Activated T-helper 1 cell treated with anti-CD3 and anti-CD28 coated beads, Interleukin-2, amount 50 U/mL, for 16 hours (primary cell): ENCODE measurements at places on chromosomes 1 and 21.

GRCh38 chr1:8723010-8723409 is 94.4 kb downstream of the RERE start:
- DNase-seq: no peak

DNA sequence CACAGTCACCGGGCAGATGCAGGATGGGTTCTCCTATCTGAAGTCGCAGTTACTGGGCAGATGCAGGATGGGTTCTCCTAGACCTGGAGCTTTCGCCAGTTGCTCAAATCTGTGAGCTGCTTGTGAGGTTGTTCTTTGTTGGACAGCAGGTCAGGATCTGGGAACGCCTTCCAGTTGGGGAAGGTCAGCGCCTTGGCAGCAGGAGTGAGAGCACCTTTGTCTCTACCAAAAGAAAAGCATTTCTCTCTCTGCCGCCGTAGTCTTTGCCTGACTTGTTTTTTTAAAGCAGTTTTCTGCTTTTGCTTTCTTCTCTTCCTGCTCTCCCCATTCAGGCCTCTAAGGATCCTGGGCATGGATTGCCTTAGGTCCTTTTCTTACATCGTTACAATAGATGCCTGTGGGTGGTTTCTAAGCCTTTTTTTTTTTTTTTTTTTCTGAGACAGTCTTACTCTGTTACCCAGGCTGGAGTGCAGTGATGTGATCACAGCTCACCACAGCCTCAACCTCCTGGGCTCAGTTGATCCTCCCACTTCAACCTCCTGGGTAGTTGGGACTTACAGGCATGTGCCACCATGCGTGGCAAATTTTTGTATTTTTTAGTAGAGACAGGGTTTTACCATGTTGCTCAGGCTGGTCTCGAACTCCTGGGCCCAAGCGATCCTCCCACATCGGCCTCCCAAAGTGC is 15.7 kb downstream of the PEX14 start:
- DNase-seq: no peak

GRCh38 chr1:36984026-36984425 is 50.3 kb downstream of the GRIK3 start:
- DNase-seq: no peak

DNA sequence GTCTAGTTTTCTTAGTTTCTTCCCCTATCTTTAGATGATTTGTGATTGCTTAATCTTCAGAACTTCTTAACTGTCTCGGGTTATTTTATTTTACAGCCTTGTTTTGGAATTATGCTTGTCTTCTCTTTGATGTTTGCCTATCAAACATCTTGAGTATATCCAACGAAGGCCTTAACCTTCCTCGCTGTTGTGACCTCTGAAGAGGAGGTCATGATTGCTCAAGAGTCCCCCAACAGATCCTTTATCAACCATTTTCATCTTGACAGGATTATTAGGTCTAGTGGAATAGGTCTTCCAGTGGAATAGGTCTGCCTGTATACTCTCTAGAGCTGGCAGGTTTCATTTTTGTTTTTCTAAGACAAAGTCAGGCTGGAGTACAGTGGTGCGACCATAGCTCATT is 45.7 kb downstream of the UBE4B start:
- DNase-seq: no peak

DNA sequence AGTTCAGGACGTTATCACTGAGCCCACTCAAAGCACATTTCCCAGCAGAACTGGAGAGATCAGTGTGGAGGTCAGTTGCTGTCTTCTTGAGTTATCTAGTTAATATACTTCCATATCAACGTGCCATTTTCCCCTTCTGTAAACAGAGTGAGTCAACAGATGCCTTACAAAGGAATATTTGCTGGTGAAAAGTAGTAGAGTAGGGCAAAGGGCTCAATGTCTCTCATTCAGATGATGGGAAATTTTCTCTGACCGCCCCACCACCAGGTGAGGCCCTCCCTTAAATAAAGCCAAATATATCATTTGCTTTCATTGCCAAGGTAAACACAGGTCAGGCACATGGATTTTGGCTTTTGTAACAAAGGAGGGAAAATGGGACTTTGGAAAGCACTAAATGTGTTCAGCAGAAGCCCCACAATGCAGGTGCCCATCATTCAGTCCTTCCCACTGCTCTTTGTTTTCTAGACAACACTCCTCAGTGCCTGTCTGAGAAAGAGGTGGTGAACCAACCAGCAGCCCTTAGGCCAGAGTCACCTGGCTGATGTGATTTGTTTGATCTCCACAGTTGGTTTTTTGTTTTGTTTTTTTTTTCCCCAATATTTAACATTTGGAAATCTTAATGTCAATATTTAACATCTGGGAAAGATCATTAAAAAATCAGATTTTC is 40.5 kb upstream of the SAMD13 start:
- no peak for DNase-seq

DNA sequence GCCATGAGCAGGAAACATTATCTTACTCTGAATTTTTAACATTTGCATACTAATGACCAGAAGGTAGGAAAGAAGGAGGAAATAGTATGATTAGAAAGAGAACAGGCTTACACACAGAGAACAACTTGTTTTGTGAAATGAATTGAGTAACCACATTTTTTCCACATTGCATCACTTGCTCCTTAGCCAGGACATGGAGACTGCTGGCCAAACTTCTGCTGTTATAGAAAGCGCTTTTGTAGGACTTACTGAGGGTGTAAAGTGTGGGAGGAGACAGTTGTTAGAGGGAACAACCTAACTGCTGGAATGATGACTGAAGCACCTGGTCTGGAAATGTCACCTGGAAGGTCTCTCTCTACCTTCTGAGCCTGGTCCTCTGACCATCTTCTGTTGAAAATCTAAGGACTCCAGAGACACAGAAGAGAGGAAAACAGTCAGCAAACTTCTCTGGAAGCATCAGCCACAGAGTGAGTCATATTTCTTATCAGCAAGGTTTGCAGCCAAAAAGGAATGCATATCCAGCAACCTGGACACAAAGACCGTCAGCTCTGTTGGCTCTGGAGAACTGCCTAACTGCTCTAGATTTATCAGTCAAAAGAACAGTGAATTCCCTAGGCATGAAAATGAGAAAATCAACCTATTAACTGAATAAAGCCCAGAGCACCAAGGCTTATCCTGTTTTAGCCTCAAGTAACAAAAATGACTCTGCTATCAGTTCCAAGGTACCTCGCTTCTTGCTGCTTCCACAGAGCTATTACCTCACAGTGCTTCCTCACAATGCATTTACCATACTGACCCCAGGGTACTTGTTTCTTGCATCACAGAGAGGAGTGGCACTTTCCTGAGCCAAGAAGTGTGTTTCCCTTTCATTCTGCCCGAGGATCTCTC is 88.0 kb upstream of the SLFNL1 start:
- DNase-seq: no peak

- DNase-seq: no peak
Measured at GRCh38 chr1:171298696-171299095, 15.3 kb upstream of the FMO4 start.

- DNase-seq: no peak
Measured at GRCh38 chr1:10917513-10918454, 94.7 kb upstream of the TARDBP start.

GRCh38 chr21:39088831-39089380 is 94.3 kb downstream of the PSMG1 start:
- DNase-seq: no peak

DNA sequence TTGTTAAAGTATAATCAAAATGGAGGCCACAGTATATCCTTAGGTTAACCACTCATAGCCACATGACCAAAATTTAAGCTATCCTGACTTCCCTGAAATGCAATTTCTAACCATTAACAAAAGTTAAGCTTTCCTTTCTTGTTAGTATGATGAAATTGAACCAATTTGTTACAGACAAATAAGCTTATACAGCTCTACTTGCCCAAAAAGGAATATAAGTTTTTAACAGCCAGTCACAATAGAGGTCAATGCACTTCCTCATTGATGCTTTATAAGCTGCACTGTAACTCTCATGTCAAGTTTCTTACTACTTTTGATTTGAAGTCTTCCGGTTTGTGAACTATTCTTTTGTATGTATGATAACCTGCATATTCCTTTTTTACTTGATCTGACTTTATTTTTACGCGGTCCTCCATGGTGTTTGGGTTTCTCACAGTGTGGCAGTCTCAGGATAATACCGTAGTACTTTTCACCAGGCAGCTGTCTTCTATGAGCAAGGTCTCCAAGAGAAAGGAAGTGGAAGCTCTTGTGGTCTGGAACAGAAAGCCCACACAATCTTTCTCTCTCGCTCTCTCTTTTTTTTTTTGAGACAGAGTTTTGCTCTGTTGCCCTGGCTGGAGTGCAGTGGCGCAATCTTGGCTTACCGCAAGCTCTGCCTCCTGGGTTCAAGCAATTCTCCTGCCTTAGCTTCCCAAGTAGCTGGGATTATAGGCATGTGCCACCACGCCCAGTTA is 331.6 kb downstream of the SRGAP2C start:
- DNase-seq: no peak

DNA sequence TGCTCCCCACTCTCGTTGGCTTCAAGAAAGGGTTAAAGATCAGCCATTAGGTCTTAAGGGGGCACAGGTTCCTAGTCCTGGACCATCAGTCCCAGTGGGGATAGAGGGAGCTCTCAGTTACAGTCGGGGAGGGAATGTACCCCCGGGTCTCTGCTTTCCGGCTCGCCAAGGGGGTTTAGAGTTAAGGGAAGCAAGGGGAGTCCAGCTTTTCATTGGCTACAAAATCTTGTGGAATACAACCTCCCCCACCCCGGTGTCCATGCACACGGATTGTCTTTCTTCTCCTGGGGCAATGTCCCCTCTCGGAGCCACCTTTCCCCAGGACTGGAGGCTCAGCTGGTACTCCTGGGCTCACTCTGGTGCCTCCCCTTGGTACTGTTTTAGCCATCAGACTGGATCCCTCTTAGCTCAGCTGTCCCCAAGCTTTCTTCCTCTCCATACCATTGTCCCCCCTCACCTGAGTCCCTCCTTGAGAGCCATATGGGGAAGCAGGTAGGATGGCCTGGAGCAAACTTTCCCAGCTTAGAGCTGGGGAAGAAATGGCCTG is at the start of gene A3GALT2:
A3GALT2 (minus strand) TSS at position 480 of the 547 bp plus-strand sequence; CDS start at position 480, 0 bp downstream.
- no peak for DNase-seq

- no peak for DNase-seq
Measured at GRCh38 chr1:23817633-23818032, 7.6 kb downstream of the HMGCL start.

DNA sequence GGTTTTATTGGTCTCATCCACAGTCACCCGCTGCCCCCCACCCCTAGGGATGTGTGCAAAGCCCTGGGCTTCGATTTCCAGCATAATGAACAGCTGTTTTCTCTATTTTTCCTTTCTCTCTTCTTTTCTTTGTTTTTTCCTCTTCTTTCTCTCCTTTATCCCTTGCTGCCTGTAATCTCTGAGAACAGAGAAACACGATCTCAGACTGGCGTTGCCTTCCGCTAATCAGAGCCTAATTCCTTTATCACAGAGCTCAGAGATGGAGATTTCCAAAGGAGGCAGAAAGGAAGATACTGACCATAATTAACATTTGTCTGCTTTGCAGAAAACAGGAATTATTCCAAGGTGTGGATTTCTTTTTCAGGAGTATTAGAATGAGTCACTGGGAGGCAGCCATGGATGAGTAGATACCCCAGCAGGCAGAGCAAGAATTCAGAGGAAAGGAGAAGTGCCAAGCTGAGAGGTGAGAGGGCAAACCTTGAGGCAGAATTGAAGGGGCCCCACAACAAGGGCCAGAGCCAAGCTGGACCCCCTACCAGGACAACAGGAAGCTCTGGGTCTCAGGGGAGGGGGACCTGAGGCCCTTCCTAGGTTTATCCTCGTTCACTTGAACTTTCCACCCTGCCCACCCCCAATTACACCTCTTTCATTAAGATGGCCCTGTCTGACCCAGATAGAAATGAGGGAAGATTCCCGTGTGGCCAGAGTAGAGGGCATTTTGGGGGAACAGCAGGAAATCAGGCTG is 33.3 kb downstream of the MATN1 start:
- no peak for DNase-seq

GRCh38 chr1:97348599-97349265 is 572.1 kb downstream of the DPYD start:
- DNase-seq: no peak

DNA sequence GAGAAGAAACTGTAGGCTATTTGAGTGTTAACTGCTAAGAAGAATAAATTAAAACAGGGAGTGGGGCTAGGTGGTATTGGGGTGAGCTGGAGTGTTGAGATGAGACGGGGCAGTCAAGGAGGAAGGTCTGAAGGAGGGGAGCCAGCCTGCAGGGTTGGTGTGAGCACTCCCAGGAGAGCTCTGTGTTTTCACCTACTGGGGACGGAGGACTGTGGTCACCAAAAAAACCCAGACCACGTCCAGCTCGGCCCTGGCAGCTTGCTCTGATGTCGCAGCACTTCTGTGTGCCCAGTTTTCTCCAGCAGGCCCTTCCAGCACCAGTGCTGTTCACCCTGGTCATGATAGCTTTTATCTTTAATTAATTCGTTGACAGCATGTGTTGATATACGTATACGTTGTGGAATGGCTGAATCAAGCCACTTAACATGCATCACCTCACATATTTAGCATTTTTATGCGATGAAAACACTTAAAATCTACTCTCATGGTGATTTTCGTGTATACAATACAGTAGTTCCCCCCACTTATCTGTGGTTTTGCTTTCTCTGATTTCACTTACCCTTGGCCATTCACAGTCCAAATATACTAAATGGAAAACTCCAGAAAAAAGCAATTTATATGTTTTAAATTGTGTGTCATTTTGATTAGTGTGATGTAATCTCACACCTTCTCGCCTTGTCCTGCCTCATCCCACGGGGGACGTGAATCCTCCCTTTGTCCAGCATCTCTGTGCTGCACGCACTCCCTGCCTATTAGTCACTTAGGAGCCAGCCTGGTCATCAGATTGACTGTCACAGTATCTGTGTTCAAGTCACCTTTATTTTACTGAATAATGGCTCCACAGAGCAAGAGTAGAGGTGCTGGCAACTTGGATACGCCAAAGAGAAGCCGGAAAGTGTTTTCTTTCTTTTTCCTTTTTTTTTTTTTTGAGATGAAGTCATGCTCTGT is 12.3 kb downstream of the FAM3B start:
- DNase-seq: no peak

DNA sequence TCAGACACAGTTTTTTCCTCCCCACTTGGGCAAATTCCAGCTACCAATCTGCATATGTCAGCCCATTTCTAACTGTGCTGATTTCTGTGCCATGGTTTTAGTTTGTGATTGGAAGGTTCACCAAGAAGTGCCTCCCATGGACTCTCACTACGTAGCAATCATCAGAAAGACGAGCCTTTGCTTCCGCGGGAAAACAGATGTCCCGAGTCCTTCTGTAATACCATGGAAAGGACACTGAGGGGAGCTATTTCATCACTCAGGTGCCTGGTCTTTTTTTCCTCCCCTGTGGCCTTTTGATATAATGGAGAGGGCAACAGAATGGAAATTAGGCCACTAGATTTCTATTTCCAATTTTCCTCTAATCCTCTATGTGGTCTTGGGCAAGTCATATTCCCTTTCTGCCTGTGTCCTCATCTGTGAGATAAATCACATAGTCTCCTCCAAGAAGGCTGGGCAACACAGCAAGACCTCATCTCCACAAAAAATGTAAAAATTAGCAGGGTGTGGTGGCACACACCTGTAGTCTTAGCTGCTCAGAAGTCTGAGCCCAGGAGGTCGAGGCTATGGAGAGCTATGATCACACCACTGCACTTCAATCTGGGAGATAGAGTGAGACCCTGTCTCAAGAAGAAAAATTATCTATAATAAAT is 24.8 kb downstream of the LEMD1 start:
- no peak for DNase-seq

GRCh38 chr1:78383923-78384322 is 106.9 kb upstream of the PTGFR start:
- no peak for DNase-seq

GRCh38 chr1:170692866-170693575 is 29.1 kb downstream of the PRRX1 start:
- no peak for DNase-seq
